T47D (cell line): ENCODE measurements at places on chromosomes 1 and 21.

DNA sequence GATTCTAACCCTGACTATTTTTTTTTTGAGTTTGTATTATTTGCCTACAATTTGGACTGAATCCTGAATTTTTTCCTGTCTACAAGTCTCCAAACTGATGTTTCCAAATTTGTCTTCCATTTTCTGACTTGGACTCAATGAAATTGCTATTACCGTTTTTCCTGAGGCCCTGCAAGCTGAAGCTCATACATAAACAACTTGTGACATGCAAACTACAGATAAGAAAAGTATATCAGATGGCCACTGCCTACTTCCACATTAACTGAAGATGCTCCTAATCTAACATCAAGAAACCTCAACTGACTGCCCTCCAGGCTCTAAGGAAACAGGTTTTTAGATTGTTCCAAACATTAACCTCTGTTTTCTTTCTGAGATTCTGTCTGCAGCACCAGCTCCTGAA, 51.1 kb upstream of the KLHDC7A start:
- DNase-seq: no peak

DNA sequence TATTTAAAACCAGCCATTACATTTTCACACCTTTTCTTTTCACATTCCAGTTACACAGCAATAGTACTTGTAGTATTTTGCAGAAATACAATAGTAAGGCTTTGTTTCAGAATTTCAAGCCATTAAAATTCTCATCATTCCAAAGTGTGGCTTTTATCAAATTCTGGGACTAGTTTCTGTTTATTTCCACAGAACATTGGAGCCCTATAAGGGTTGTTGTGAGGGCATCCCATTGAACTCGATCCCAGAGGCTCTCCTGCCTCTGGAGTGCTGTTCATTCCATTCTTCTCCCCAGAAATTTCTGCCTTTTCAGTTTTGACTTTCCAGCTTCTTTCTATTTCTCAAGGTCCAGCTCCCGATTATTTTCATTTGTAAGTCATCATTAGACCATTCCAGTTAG, 645.5 kb downstream of the ADGRL2 start:
- DNase-seq: no peak

GRCh38 chr1:210362526-210362925, 33.8 kb downstream of the HHAT start:
- DNase-seq: no peak

GRCh38 chr1:78340006-78340405, 150.8 kb upstream of the PTGFR start:
- no peak for DNase-seq

GRCh38 chr1:244080343-244080929, 29.4 kb downstream of the ZBTB18 start:
- DNase-seq: no peak

- DNase-seq: peak; percentile 40
These were observed 12.6 kb downstream of the KCND3 start for GRCh38 chr1:111976842-111977241.

DNA sequence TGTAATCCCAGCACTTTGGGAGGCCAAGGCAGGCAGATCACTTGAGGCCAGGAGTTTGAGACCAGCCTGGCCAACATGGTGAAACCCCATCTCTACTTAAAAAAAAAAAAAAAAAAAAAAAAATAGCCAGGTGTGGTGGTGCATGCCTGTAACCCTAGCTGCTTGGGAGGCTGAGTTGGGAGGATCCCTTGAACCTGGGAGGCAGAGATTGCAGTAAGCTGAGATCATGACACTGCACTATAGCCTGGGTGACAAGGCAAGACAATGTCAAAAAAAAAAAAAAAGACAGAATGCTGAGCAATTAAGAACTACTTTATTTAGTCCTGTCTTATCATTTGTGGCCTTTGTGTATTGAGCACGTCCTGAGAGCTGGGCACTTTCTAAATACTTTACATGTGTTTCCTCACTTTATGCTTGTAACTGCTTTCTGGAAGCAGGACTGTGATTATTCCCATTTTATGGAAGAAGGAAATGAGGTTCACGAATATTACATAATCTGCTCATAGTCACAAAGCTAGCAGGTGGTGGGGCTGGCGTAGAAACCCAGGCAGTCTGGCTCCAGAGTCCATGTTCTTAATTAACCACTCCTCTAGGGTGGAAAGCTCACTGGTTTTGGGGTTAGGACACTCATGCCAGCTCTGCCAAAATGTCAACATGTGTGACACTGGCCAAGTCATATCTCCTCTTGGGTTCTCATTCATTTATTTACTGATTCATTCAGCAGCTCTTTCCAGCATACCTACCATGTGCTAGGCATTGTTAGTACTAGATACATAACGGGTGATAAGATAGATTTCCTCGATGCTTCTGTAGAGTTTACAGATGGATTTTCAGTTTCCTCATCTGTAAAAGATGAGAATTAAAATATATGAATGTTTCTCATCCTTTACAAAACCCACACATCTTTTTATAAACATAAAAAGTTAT, 57.7 kb downstream of the DDR2 start:
- DNase-seq: no peak

DNA sequence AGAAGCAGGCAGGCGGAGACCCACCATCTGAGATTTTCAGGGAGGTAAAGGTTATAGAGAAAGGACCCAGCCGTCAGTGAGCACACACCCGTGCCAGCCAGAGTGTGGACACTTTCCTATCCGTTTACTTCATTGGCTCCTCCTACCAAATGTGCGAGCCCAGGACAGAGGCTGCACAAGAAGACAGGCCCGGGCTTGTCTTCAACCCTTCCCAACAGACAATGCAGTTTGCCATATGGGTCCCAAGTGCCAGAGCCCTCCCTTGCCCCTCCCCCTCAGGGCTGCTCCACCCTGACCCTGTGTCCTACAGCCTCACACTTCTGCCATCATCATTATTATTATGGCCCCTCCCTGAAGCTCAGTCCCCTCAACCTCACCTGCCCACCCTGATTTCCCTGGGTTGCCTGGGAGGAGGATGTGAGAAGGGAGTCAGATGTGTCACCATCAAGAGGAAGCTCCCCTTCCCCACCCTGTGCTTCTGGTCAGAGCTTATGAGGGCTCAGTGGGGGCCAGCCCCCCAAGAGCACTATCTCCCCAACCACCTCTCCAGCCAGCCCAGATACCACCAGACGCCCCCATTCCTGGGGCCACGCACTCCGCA, 9.4 kb downstream of the LAPTM5 start:
- DNase-seq: no peak

GRCh38 chr1:161176468-161177111, 717 bp downstream of the B4GALT3 start:
- DNase-seq: no peak
